ENCODE measurements at places on chromosomes 11 and 22. TPM values are rescaled to one million over a fixed set of nuclear protein-coding genes. Genes with fewer than 3 reads are reported as not detected.

Gene TSSK2
- 0.56 TPM for polyA plus RNA-seq

Gene WEE1
- 29.1 TPM for polyA plus RNA-seq

Gene TMEM121B
- polyA plus RNA-seq, result 4.5 TPM

Gene ABTB2
- polyA plus RNA-seq, result 8.7 TPM

Gene XRRA1
- 5.6 TPM for polyA plus RNA-seq

Gene CHST1
- 24.0 TPM for polyA plus RNA-seq

Gene PCSK7
- 28.8 TPM for polyA plus RNA-seq

Gene SCUBE2
- polyA plus RNA-seq, result 25.0 TPM

Gene HTR3B
- polyA plus RNA-seq, result 0.09 TPM

Gene PGA5
- polyA plus RNA-seq, result 1.1 TPM

Gene PARVA
- polyA plus RNA-seq, result 75.8 TPM

Gene FXYD6
- 227 TPM for polyA plus RNA-seq

Gene FAT3
- 1.0 TPM for polyA plus RNA-seq

Measured in hindlimb muscle (tissue), 1 donor.